Memory B cell (primary cell): ENCODE measurements at places on chromosomes 2 and 18.

DNA sequence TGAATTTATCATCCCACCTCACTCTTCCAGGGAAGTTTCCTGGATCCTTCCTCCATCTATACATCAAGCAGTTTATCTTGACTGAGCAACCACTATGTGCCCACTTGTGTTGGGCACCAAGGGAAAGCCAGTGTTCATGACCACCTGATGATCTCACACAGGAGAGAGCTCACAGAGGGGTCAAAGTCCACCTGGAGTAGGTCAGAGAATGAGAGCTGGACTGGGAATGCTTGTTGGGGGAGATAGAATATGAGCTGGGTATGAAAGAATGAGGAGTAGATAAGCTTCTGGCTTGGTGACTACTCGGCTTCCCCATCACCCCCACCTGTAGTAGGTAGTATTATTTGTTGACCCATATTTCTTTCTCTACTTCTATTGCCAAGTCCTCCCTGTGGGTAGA is 72.2 kb upstream of the CYRIA start:
- DNase-seq = no peak

DNA sequence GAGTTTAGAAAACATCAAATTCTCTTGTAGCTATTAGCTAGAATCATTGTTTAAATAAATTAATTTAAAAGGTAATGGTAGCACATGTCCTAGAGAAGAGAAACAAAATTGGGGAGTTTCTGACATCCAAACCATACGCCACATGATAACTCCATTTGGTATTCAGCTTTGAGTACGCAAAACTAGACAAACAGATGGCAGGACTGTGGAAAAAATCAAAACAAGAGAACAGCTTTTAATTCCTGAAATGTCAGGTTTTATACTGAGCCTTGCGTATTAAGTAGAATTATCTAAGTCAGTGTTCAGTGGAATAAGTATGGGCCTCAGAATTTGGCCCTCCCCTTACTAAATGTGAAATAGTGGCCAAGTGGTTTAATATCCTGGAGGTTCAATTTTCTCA is 82.4 kb upstream of the PDE1A start:
- no peak for DNase-seq

DNA sequence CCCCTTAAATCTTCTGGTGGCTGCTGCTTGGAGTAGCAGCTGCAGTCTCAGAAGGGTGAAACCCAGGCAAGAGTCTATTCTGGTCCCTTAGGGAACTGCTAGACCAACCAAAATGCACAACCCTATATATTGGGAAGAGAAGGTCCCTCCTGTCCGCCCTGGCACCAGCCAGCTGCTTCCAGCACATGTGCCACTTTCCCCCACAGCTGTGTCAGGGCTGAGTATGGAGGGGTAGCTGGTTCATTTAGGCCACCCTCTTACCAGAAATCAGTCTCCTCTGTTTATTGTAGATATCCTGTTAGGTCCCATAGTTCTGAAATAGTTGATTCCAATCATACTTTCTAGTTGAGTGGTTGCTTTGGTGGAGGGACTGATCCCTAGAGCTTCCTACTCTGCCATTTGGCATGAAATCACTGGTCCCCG is 68.9 kb downstream of the BIRC6 start:
- no peak for DNase-seq

GRCh38 chr18:62539284-62540165 is 16.7 kb downstream of the ZCCHC2 start:
- no peak for DNase-seq

- DNase-seq = no peak
Observed at GRCh38 chr18:524466-524865, 24.0 kb upstream of the COLEC12 start.

- peak; percentile 9 for DNase-seq
Observed at GRCh38 chr2:4674007-4674406, 970.6 kb downstream of the DCDC2C start.

DNA sequence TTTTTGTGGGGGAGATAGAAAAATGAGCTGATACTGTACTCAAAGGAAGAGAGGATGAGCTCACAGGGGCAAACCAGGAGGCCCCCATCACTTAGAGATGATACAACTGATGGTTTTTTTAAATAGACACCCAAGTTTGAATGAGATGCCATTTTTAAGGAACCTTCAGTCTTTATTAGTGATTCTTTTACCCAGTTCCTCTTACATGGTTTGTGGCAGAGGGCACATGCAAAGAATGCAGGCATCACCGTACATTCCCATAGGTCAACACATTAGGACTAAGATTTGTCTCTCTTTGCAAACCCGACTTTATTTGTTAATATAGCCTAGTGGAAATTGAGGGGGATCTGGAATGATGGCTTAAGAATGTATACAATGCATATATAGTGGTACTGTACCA is 250.9 kb downstream of the ASXL3 start:
- DNase-seq = no peak

DNA sequence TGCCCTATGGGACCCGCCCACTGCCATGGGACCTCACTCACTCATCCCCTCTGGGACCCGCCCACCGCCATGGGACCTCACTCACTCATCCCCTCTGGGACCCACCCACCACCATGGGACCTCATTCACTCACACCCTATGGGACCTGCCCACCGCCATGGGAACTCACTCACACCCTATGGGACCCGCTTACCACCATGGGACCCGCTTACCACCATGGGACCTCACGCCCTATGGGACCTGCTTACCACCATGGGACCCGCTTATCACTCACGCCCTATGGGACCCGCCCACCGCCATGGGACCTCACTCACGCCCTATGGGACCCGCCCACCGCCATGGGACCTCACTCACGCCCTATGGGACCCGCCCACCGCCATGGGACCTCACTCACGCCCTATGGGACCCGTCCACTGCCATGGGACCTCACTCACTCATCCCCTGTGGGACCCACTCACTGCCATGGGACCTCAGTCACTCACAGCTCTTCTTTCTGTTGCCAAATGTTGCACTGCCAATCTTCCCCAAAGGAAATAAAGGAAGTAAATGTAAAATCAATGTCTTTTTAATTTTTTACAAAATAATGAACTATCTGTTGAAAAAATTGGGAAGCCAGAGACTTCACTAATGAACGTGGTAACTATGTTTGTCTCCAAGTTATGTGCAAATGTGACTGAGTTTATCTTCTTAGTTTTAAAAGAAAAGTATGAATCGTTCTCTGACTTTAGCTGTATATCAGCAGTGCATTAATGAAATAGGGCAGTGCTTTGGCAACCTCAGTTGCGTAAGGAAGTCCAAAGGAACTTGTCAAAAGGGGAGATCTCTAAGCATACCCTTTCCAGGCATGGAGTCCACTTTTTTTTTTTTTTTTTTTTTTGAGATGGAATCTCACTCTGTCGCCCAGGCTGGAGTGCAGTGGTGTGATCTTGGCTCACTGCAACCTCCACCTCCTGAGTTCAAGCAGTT is 101.5 kb upstream of the MGAT5 start:
- DNase-seq = no peak

GRCh38 chr18:9506046-9506792 is 30.9 kb downstream of the RALBP1 start:
- DNase-seq = no peak

GRCh38 chr2:102340778-102341177 is 14.8 kb upstream of the IL18R1 start:
- no peak for DNase-seq

DNA sequence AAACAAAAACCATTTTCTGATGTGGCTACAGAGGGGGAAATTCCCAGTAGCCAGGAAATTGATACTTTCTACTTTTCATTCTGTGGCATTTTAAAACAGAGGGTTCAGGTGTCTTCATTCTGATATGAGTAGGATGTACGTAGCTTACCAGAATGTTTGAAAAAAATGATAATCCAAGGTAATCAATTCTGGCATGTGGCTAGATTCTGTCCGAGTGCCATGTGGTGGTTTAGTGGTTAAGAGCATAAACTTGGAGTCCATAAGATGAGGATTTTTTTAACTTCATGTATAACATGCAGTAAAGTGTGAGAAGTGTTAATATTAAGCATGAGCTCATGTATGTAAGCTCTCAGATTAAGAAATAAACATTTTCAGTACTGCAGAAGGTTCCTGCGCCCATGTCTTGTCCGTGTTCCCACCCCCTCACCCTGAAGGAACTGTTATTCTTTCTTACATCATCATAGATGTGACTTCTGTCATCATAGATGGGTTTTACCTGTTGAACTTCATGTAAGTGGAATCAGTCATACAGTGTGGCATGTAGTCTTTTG is 4.5 kb downstream of the B3GNT2 start:
- no peak for DNase-seq

GRCh38 chr2:221437056-221437455 is 135.0 kb downstream of the EPHA4 start:
- no peak for DNase-seq

- DNase-seq = no peak
Observed at GRCh38 chr2:233513953-233514655, 52.5 kb downstream of the USP40 start.

GRCh38 chr18:70671889-70672565 is 383.2 kb downstream of the SOCS6 start:
- no peak for DNase-seq

DNA sequence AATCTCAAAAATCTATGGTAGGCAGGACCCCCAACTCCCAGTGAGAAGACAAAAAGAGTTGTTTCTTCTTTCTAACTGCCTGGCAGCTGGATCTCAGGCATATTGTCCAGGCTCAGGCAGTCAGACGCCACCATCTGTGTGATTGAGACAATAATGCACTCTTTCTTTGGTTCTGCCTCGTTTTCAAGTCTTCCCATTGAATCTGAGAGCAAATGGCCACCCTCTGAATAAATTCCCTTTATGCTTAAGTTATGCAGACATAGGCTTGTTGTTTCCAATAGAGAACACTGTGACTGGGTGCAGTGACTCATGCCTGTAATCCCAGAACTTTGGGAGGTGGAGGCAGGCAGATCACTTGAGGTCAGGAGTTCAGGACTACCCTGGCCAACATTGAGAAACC is 15.3 kb upstream of the CD207 start:
- DNase-seq = no peak

DNA sequence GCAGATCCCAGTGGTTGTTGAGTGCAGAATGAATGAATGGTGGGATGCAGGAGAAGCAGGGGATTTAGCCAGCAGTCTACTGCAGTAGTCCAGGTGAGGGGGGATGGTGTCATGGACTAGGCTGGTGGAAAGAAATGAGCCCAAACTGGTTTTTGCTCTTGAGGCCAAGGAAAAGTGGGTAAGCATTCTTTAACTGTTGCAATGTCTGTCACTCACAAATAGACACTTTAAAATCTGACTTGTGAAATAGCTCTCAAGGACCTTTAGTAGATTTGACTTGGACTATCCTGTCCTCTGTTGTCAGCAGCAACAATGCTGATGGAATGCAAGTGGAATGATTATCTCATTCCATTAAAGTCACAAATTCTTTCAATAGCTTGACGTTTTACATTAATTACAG is 37.5 kb upstream of the STK17B start:
- no peak for DNase-seq

GRCh38 chr2:167424803-167425755 is 536.8 kb downstream of the XIRP2 start:
- DNase-seq = no peak

DNA sequence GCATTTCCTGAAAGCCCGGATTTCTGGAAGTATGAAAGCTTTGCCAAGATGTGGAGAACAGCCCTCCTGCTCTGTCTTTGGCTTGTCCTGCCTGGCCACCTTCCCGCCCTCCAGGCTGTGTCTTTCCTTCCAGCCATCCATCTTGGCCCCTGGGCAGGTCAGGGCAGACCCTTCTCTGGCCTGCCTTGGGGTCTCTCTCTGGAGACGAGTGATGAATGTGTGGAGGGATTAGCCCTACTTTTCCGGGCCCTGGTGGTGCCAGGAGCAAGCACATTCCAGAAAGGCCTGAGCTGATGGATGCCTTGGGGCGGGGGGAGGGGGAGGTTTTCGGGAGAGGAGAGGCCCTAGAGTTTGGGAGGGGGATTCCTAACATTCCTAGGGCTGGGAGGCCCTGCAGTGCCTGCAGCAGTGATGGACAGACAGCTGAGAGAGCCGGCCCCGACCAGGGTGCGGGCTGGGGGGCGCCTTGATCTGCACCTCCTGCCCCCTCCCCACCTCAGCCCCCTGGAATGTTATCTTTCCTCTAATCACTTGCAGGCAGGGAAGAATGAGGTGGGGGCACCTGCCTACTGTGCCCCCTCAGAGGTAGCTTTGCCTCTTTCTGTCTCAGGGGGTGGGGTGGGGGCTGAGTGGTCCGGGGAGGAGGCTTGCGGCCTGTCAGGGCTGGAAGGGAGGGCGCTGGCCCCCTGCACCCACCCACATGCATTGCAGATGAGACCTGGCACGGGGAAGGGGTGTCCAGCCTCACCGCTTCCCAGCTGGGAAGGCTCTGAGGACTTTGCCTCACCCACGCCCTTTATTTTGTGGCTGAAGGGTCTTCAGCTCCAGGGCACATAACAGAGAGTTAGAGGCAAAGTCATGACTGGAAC is 156.2 kb downstream of the DDX1 start:
- no peak for DNase-seq

GRCh38 chr2:199470672-199471442 is 13.1 kb upstream of the SATB2 start:
- no peak for DNase-seq

DNA sequence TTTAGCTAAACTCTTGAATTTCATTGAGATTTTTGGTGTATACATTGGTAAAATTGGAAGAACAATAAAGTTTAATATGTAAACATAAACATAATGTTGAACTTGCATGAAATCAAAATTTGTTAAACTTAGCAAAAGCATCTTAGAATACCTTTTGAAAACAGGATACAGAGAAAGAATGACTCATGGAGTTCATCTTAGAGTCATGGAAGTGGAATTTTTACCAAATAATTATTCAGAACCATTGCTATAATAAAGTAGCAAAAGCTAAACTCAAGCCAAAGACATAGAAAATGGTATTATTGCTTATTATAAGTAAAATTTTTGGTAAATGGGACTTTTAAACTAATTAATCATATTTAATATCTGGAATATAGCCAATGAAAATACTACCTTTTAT is 841.6 kb upstream of the SLC39A10 start:
- DNase-seq = no peak

DNA sequence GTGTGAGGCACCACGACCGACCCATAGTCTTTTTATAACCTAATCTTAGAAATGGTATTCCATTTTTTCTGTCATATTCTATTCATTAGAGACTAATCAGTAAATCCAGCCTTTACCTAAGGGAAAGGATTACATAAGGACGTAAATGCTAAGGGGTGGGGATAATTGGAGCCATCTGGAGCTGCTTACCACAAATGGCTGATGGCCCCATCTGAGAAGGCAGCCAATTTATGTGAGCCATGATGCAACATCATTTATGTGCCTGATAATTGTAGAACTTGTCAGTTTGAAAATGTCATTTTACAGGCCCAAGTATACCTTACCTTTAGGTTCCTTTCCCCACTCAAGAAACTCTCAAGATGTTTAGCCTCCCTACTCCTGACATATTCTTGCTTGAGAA is 44.0 kb downstream of the ARHGEF33 start:
- DNase-seq = no peak
